ENCODE measurements at places on chromosomes 16 and 17.

GRCh38 chr17:72766761-72767356 is 325.6 kb downstream of the SLC39A11 start:
- DNase-seq = no peak

DNA sequence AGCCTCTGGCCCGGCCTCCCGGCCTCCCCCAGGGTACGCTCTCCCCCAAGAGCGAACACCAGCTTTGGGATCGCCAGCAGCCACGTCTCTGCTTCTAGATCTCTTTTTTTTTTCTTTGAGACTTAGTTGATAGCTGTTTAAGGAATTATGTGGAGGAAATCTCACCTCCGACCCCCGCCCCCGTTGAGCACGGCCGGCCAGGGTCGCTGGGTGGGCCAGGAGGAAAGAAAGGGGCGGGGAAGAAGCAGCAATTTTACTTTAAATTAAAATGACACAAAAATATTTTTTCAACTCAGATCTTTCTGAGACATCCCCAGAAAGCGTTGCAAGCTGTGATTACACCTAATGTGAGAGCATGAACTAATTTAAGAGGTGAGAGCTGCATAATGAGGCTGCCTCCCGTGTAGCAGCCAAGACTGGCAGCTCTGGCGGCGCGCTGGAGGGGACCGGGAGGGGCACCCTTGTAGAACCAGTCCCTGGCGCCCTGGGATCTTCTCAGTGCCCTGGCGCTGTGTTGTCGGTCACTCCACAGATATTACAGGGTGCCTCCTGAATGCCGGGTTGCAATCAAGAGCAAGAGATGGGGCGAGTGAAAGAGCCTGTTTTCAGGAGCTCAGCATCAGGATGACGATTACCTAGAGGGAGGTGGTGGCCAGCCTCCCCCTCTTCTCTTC is 1.9 kb upstream of the CBLN1 start:
- peak; percentile 54 for DNase-seq

GRCh38 chr17:20300436-20300934 is 166.9 kb downstream of the LGALS9B start:
- no peak for DNase-seq

DNA sequence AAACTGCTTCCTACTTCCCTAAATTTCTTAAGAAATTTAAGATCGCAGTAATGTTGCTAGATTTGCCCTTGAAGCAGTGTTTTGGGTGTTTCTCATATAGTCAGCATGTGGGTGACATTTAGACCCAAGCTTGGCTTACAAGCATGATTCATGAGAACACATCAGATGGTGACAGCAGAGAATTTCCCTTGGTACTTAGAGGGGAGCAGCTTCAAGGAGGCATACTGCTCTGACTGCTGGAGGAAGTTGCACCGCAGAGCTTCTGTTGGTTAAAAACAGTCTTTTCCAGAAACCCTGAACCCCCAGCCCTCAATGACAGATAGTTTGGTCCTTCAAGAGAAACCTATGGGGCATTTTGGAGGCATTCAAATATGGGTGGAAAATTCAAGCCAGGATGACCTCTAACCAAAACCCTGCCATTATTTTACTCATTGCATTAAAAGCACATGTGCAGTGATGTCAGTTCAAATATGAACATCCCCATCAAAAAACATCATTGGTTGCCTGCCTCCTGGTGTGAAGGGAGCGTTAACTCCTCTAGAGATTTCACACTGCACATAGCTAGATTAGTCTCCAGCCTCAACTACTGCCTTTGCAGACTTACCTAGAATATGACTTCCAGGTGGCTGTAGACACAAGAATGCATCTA is 201.5 kb upstream of the CACNG5 start:
- no peak for DNase-seq

DNA sequence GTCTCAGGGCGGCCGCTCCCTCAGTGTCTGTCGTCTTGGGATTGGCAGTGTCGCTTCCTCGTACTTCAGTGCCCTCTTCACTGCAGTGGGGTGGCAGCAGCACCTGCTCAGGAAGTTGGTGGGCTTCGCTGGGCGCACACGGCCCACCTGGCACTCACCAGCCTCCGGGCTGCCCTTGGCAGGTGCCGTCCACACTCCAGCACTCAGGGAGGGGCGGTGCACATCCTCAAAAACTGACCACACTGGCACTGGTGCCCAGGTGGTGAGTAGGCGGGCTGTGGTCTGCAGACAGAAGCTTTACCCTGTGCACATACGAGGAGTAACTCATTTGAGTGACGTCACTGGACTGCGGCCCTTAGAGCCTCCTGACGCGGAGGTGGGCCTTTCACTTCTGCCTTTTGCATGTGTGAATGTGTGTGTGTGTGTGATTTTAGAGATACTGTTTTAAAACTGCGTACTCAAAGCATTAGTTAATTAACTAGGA is 94.6 kb downstream of the BANP start:
- no peak for DNase-seq

- peak; percentile 40 for DNase-seq
These were observed 220.6 kb upstream of the ZFHX3 start for GRCh38 chr16:73268366-73268993.

DNA sequence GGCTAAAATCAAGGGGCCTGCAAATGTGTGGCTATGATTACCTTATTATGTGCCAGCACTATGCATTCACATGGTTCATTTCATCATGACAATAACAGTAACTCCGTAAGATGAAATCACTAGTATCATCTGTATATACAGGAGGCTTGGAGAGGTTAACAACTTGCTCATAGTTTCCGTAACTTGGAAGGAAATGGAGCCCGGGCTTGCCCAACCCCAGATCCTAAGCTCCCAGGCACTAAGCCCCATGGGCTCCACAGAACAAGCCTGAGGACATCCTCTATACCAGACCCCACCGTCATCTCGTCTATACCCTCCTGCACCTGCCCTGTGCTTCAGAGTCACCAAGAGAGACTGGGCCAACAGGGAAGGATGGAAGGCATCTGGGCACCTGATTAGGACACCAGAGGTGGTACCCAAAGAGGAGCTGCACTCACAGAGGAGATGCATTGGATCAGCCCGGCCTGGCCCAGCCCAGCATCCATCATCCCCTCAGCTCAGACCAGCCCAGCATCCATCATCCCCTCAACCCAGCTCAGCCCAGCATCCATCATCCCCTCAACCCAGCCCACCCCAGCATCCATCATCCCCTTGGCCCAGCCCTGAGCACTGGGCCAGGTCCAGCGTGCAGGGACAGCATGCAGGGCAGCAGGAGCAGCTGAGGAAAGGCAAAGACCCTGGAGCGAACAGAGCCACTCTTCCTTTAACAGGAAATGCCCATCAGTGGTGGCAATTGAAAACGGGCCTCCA is 28.5 kb downstream of the NSMCE1 start:
- DNase-seq = no peak

- DNase-seq = no peak
These were observed 11.5 kb upstream of the PKMYT1 start for GRCh38 chr16:2991566-2992261.

- DNase-seq = no peak
These were observed 147.6 kb downstream of the CHD9 start for GRCh38 chr16:53202398-53202797.

DNA sequence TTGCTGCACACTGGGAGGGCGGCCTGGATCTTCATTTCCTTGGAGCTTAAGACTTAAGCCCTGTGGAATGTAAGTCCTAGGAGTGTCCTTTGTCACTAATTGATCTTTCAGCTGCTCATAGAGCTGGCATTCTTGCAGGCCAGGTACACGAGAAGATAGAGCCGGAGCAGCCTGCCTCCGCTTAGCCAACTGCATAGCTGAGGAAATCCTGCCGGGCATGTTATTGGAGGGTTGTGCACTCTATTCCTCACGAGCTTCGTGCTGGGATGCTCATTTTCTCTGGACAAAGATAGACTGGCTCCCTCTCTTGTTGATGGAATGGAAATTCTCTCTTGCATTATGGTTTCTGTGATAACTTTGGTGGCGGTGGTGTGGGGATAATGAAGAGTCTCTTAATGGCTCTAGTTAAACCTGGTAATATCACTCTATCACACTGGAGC is 76.9 kb downstream of the RPA1 start:
- no peak for DNase-seq

DNA sequence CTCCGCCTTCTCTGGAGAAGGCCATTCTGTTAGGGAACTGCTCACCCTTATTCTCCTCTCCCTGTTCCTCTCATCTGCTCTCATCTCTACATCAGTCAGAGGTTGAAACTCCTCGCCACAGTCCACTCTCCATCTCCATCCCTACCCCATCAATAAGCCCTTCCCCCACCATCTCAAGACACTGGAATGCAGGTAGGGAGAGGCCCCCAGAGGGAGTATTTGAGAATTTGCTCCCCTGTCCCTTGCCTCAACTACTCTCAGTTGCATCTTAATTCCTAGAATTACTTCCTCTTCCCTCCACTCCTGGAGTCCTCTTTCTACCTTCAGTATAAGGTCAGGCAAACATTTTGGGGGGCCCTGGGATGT is 2.0 kb upstream of the AATF start:
- DNase-seq = no peak

- no peak for DNase-seq
These were observed 81.5 kb downstream of the VPS53 start for GRCh38 chr17:633133-633532.

- no peak for DNase-seq
These were observed 53.7 kb downstream of the C16orf95 start for GRCh38 chr16:87263418-87264052.
